Hematopoietic multipotent progenitor cell treated with erythropoietin and hydrocortisone succinate and interleukin-3 and kit ligand, for 15 days (in vitro differentiated cells): ENCODE measurements at places on chromosomes 5 and 9.

GRCh38 chr5:112957036-112957808, 19.4 kb upstream of the DCP2 start:
- DNase-seq = no peak

DNA sequence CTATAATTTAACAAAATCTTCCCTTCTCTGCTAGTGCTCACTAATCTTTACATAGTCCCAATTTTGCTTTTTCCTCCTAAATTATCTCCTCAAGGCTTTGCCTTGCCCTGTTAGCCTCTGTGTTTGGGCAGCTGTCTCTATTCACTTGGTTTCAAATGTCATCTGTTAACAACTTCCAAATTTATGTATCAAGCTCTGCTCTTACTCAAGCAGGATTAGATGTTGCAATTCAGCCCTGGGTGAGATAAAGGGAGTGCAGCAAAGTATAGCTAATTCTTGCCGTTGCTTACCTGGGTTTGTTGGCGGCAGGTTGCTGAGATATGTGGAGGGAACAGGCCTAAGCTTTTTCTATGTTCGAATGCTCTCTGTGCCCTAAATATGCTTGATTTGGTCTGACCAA, 483.8 kb downstream of the DMAC1 start:
- no peak for DNase-seq

- no peak for DNase-seq
These were observed 15.9 kb upstream of the LTC4S start for GRCh38 chr5:179777909-179778308.

DNA sequence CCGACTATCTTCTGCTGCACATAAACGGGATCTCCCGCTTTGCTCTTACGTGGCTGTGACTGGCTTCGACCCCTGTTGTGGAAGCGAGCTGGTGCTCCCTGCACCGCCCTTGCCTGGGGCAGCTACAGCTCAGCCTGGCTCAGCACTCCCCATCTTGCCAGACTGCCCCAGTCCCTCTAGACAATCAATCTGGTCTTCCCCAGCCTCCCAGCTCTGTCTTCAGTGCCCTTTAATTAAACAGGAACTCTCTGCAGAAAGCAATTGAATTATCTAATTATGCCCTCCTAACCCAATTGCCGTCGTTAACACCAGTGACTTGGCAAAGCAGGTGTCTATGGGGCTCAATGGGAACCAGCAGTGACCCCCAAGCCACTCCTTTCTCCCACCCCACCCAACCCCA, 18.9 kb upstream of the NTNG2 start:
- DNase-seq = no peak

DNA sequence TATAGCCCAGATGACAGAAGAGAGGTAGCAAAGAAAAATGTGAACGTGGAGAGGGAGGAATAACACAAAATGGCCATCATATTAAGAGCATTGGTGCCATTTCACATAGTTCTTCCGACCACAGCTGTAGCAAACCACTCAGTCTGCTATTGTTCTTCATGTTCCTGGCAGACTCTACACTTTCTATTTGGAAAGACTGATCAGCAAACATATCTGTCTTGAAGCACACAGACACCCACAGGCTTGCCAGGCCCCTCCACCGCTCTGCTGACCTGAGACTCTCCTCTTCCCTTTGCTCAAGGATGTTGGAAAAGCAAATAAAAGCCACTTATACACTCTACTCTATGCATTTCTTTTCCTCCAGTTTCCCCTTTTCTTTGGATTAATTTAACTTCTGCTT, 298.0 kb downstream of the FBXL7 start:
- DNase-seq = no peak

- DNase-seq = no peak
These were observed 1.7 kb downstream of the FREM1 start for GRCh38 chr9:14908295-14909180.

DNA sequence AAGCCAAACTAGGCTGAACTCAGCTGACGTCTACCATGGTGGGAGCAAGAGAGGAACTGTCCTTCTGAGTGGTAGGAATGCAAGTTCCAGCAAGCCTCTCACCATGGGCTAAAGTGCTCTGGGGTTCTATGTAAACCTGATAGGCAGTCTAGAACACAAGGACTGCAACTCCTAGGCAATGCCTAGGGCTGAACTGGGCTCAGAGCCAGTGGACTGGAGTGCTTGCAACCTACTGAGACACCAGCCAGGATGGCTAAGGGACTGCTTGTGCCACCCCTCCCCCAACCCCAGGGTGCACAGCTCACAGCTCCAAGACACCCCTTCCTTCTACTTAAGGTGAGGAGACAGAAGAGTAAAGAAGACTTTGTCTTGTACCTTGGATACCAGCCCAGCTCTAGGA, 12.1 kb upstream of the RCL1 start:
- DNase-seq = no peak

- no peak for DNase-seq
These were observed 125.3 kb upstream of the SLC25A48 start for GRCh38 chr5:135709208-135709575.

GRCh38 chr9:68953771-68954170, 60.1 kb downstream of the PRKACG start:
- no peak for DNase-seq

DNA sequence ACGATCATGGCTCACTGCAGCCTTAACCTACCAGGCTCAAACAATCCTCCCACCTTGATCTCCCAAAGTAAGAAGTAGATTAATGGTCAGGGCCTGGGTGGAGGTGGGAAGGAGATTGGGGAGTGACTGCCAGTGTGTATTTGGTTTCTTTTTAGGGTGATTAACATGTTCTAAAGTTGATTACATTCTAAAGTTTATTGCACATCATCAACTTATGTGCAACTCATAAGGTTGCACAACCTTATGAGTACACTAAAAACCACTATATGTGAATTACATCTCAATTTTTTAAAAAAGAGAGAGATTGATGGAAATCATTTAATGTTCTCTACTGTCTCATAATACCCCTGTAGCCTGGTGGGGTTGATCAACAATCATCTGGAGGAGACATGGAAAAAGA, 218.1 kb downstream of the AOPEP start:
- DNase-seq = no peak

DNA sequence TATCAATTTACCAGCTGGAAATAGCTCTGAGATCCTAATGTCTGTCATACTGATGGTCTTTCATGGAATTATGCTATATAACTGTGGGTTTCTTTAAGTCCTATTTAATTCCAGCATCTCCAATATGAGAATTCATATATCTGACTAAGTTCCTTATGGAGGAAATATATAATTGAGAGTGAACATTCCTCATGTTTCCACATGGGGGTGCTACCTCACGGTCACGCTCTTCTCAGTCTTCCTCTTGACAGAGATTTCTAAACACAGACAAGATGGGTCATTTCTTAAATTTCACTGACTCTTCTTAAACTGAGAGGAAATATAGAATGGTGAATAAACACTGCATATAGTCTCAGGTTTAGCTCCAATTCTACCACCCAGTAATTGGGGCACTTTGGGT, 212.1 kb downstream of the SLF1 start:
- no peak for DNase-seq

DNA sequence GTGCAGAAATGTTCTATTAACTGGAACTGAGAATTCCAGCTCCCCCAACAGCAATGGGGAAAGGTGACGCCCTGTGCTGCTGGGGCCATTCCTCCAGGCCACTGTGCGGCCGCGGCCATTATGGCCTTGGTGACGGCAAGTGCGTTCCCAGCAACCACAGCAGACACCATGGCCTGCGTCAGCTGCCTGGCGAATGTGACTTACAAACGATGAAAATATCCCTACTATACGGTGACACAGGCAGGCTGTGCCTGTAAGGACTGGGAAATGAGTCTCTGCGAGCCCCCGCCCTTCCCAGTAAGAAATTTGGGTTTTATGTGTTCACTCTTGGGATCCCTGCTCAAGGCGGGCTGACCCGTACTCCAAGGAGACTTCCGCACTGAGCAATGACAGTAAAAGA, 20.6 kb downstream of the CLPTM1L start:
- no peak for DNase-seq

- no peak for DNase-seq
These were observed 27.6 kb upstream of the SPATA31E1 start for GRCh38 chr9:87855061-87855460.

DNA sequence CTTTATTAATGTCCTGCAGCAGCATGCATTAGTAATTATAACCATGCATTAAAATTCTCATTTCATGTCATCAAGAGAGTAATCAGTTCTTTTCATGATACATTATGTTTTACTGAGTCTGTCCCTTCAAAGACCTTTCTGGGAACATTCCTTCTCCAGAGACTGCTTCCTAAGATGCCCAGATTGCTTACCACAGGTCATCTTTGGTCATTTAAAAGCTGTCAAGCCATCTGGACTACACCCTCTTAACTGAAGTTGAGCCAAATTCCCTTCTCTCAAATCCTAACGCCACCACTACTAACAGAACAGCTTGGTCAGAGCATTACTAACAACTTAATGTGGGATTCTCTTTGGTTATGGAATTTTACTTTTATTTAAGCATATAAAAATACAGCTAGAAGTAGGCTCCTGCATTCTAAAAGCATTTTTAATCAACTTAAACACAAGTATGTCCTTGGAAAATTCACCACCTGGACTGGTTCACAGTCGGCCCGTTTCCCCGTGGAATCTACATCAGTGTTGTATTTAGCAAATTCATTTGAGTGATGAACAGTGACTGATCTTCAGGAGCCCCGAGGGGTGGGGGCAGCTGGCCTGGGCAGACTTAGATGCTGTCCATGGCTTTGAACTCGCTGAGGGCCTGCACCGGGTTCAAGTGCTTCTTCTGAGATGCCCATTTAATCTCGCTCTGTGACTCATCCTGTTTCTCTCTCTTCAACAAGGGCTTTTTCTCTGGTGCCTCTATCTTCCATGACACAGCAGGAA, 92.8 kb upstream of the CCDC112 start:
- no peak for DNase-seq

GRCh38 chr5:81214848-81215247, 18.3 kb upstream of the CKMT2 start:
- no peak for DNase-seq

GRCh38 chr9:124441291-124441690, 9.0 kb upstream of the ADGRD2 start:
- no peak for DNase-seq

- DNase-seq = no peak
These were observed 237.0 kb downstream of the KIF4B start for GRCh38 chr5:155250596-155250995.

DNA sequence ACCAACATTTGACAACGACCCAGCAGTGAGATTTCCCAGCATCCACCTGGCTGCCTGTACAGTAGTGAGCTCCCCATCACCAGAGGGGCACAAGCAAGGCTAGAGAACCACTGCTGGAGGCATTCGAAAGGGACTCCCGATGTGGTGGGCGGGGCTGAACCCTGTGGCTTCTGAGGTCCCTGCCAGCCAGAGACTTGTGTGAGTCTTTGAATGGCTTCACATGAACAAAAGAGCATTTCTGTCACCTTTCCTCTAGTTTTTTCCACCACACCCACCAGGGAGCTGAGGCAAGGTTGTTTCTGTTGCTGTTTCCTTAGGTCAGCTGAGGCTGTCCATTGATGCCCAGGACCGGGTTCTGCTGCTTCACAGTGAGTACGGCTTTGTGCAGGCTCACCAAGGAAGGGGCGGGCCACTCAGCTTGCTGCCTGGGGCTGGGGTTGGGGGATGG, 15.7 kb downstream of the RGS3 start:
- no peak for DNase-seq

GRCh38 chr9:84818791-84819190, 149.3 kb downstream of the NTRK2 start:
- no peak for DNase-seq

DNA sequence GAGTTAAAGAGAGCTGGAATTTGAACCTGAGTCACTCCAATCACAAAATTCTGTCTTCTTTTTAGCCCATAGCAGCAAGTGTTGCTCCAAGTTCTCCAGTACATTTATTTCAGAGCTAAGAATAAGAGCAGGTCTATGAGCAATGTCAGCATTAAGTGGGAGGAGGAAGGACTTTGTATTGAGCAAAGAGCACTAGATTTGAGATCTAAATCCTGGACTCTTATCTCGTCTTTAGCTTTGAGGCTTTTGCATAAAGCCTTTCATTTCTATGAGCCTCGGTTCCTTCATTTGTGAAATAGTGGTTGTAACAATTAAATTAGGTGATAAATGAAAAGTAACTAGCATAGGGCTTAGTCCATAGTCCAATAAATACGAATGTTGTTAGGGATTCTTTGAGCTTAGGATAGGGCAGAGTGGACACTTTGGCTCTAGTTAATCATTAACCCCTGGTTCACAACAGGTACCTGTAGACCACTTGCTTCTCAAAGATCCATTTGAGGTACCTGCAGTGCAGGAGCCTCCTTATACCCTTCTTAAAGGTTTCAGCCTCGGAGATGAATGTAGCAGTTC, 464.1 kb upstream of the KLF4 start:
- DNase-seq = no peak

GRCh38 chr9:121353241-121354061, 16.6 kb downstream of the STOM start:
- DNase-seq = no peak

GRCh38 chr9:91062281-91062680, 260.7 kb downstream of the SYK start:
- no peak for DNase-seq

GRCh38 chr5:169697511-169697890, 60.4 kb downstream of the DOCK2 start:
- no peak for DNase-seq

- no peak for DNase-seq
These were observed 269.8 kb downstream of the SYK start for GRCh38 chr9:91071184-91071990.

DNA sequence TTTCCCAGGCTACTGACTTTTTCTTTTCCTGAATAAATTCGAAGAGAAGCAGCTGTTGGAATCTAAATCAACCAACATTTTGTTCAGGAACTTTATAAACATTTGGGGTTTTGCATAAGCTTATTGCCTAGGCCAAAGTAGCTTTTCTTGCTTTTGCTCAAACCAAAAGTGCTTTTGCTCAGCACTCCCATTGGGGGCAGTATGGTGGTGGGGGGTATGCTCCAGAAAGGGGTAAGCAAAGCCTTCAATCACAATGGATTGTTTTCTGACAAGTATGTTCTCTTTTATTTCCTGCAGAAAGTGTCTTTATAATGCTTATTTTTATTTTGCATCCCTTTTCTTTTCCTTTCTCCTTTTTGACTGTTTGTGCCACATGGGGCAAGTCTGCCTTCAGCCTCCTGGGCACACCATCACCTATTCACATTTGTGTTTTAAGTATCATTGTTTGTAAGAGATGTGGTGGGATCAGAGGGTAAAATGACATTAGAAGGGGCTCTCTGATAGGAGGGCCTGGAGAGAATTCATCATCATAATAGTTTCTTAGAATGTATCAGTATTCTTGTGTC, 86.0 kb downstream of the PRDM6 start:
- no peak for DNase-seq
